ENCODE measurements at places on chromosomes 4 and X. TPM values are rescaled to one million over a fixed set of nuclear protein-coding genes. Genes with fewer than 3 reads are reported as not detected.

DNA sequence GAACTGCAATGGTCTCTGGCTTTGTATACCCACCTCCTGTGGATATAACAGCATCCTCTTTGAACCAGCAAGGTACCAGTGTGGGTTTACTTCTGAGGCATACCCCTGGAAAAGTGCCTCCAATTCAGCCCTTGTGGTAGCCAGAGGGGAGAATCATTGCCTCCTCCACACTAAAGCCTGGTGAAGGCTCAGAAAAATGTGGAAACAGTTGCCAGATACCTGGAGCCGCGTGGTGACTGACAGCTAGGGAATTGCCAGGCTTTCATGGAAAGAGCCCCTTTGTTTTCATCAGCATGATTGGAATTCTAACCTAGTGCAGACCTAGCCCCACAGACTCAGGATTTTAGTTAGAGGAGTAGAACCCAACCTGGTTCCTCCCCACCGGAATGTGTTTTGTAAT, 168.6 kb upstream of the KLF3 start:
- DNase-seq = no peak

GRCh38 chrX:153598541-153599191, at the start of gene CCNQ:
TSS of gene CCNQ (minus strand) at chrX:153599139. CDS start at chrX:153599073, 66 bp downstream.
- DNase-seq = no peak

The KLHL5 gene
- 51.9 TPM for polyA plus RNA-seq

The BTK gene
- 0.05 TPM for polyA plus RNA-seq

The FREM3 gene
- polyA plus RNA-seq = not detected

The ZNF711 gene
- 1.4 TPM for polyA plus RNA-seq

All from A549 (cell line).